NAMALWA (cell line): ENCODE measurements at places on chromosomes 5 and 9.
A peak's percentile ranks its signal among the peaks of the same experiment; 100 is the strongest.

DNA sequence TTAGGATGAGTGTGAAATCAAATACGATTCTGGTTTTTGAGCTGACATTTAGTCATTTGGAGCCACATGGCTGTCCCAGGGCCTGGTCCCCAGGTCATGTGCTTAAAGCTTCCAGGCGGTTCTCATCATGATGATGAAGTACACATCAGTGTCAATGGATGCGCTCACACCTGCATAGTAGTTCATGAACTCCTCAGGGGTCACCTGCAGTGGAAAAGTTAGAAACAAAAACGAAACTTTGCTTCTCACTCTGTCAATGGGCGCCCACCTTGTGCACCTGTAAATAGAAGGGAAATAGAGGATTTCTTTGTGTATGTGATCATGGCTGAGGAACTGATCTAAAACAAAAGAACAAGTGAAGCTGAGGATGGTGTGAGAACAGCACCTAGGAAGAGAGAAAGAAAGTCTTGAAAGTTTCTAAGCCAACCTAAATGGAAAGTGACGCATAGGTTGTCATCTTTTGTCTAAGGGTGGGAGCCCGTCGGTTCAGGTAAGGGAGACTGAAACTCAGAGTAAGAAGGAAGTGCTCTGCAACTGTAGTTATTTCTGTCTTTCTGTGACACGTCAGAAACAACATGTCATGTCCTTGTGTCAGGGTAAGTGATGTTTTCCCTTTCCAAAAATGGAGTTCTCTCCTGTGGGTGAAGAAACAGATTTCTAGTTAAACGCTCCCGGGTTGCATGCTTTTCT is 33.8 kb downstream of the CAPSL start:
- no peak for DNase-seq

DNA sequence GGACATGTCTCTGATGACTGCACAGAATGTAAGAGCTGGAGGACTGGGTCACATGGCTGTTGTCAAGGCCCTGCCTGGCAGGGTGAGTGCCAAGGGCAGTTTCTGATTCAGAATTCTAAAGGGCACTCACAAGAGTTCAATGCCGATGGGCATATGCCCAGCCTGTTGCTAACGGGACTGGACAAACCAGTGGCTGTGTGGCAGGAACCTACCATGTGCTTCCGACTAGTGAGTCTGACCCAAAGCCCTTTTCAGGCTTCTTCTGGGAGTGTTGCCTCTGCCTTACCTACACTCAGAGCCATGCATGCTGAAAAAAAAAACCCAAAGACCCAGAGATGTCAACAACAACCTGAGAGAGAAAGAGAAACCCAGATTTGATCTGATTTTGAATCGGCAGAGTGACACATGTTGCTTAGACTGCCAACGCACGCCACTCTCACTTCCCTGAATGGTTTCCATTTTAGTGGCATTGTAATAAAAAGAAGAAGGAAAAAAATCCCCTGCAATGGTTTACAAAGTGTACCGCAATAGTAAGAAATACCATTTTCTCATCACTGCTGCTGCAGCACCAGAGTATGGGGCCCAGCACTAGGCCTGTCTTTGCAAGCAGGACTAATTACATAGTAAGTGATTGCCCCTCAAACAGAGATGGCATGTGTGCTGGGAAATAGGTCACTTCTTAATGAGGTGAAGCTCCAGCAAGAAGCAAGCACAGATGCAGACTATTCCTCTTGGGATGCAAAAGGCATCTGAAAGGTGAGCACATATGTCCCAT is 194.3 kb downstream of the PALM2AKAP2 start:
- peak; percentile 55 for DNase-seq

DNA sequence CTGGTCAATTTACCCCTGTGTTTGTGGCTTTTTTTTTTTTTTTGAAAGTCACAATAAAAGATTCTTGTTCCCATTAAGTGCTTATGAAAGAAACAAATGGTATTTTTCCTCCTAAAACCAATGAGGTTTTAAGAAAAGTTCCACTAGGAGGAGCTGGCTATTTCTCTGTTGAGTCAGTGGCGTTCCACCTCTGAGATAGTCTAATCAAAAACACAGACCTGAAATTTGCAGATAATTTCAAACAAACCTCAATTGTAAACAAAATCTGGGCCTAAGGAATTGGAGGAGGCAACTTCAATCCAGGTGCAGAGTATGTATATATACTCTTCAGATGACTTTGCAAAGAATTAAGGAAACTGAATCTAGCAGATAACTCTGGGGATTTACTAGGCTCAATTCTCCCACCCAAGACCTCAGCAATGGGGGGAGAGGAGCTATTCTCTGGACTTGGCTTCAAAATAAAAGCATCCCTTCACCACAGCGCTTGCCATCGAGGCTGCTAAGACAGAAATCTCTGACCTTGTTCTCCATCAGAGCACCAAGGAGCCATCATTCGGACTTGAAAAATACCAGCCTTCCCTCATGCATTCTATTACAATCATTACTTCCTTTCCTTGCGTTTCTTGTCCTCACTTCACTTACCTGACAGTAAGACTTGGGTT is 52.4 kb downstream of the FANCC start:
- peak; percentile 24 for DNase-seq

- no peak for DNase-seq
These were observed 135.4 kb upstream of the SGCD start for GRCh38 chr5:156191547-156191946.

- DNase-seq: no peak
These were observed 803.9 kb upstream of the CDH10 start for GRCh38 chr5:25448646-25449045.

GRCh38 chr5:83000428-83000827 is 76.8 kb downstream of the TMEM167A start:
- no peak for DNase-seq
